ENCODE measurements at places on chromosomes 2 and 18.

GRCh38 chr18:39211461-39211860 lies 1645.9 kb upstream of the CELF4 start:
- no peak for DNase-seq

DNA sequence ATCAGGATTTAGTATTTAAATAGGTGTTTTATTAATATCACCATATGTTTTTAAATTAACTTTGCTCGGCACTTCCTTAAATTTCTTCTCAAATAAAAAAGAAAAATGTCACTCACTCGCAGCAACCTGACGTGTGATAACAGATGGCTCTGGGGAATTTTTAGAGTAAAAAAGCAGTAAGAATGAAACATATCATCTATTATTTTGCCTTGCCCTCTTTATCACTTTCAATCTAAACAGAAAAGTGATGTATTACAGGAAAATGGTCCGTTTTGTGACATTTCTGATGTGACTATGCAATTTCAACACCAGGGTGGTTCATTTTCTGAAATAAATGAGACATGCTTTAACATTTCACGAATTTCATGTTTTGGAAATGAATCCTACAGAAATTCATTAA lies 1368.0 kb upstream of the LRRTM1 start:
- no peak for DNase-seq

DNA sequence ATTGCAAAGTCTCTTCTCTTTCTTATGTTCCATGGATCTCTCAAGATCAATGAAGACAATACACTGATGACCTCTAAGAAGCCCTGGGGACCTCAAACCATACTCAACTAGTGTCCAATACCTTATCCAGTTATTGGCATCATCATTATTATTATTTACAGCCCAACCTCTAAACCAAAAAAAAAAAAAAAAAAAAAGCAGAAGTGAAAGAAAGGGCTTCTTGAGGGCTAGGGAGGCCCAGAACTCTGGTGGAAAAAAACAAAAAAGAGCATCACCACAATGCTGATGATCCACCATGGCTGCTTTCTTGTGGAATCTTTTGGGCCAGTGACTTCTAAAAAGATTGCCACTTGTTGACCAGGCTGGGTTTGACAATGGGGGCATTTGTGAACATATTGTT lies 324.9 kb downstream of the LPIN1 start:
- DNase-seq, result no peak

- no peak for DNase-seq
These were observed 45.6 kb downstream of the RNU4ATAC start for GRCh38 chr2:121576263-121576662.

DNA sequence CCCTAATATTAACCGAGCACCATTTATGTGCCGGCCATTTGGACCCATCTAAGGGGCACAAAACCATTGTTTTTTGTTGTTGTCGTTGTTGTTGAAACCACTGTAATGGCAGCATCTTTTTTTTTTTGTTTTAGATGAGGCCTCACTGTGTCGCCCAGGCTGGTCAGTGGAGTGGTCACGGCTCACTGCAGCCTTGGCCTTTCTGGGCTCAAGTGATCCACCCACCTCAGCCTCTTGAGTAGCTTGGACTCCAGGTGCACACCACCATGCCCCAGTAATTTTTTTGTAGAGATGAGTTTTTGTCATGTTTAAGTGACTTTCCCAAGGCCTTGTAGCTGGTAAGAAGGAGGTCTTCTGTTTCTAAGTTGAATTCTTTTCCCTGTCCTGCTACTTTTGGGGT lies 33.0 kb downstream of the ASAP2 start:
- no peak for DNase-seq

DNA sequence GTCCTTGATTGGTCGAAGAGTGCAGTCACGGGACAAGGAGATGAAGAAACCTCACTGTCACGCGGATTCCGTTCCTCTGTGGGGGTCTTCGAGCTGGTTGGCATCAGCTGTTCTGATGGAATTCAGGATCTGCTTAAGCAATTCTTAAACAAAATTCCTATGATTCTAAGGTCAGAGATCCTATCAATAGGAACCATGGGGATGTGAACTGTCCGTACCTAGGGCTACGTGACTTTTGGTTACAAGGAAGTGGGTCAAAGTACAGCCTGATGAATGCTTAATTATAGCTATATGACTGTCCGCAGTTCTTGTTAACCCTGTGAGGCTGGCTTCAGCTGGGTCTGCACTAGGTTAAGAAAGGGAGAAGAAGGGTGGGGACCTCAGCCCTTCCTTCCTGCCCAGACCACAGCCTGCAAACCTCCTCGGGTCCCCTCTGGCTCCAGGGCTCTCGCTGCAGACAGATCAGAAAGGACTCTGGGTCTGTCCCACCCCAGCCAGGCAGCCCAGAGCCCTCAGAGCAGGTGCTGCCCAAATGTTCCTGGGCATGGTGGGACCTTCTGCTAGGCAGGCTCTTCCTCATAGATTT lies 44.2 kb upstream of the TAF1B start:
- DNase-seq, result no peak

DNA sequence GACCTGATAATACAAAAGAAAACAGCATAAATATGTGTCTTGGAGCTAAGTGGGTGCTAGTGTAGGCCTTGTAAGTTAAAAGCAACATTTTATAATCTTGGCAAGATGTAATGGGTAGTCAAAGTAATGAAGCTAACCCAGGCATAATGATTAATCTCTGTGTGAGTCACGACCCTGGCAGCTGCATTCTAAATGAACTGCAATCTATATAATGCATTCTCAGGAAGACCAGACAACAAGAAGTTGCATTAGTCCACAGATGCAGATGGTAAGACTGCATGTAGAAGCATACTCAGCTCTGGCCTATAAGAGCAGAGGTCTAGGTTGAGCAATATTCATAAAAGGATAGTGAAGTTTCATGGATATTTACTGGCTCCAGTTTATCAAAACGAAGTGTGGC lies 85.6 kb upstream of the ETAA1 start:
- peak; percentile 60 for DNase-seq

GRCh38 chr2:120632796-120633646 lies 102.6 kb upstream of the GLI2 start:
- DNase-seq, result no peak

GRCh38 chr2:110969696-110970095 lies 151.0 kb upstream of the BCL2L11 start:
- no peak for DNase-seq

DNA sequence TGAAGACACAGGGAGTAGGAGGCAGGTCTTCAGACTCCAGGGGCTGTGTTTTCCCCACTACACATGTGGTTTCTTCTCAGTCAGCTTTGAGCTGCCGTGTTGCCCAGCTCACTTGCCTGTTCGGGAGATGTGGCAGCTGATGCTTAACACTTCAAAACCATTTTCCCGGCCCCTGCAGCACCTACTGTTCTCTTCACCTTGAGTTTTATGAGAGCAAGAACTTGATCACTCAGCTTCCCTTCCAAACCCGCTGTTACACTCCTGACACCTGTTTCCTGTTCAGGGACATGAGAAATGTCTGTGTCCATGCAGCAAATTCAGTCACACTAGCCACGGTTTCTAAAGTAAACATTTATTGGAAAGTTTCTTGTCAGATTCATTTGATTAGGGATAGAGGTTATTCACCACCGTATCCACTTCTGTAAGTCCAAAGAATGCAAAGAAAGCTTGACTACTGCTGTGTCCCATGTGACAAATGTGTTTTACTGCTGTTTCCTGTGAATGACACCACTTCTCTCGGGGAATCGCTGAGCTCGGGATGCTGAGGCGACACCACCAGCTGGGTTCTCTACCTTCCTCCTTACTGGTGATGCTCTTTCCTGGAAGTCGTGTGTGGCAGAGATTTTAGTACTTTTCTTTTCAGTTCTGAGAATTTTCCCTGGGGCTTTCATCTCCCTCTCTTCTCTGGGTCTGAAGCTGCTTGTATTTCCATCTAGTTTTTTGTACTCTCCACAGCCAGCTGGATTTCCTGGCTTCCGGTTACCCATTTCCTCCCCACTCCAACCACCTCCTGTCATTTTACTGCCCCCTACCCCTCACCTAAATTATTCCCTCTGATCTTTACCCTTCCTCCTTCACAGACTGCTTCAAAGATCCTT lies 91.7 kb downstream of the KLF7 start:
- no peak for DNase-seq

DNA sequence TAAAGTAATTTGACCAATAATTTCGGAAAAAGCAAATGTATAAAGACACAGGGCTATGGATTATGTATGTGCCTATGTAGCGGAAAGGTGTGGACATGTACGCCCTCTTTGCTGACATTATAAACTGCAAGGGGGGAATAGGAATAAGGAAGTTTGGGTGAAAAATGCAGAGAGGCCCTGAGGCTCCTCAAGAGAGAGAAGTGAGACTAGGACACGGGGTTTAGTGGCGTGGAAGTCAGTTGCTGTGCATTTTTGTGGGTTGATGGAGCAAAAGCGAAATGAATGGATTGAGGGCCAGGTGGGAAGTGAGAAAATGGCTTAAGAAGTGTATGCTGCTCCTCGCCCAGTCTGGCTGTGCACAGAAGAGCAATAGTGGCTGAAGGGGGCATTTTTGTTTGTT lies 96.2 kb upstream of the B3GNT7 start:
- DNase-seq, result no peak

- no peak for DNase-seq
These were observed 1.4 kb downstream of the FARP2 start for GRCh38 chr2:241357531-241357930.

- DNase-seq, result no peak
These were observed 278.2 kb downstream of the CALCRL start for GRCh38 chr2:187169864-187170263.

GRCh38 chr18:76349067-76349715 lies 145.9 kb downstream of the ZNF516 start:
- DNase-seq, result peak; percentile 10

GRCh38 chr2:78035804-78036203 lies 513.6 kb upstream of the LRRTM4 start:
- no peak for DNase-seq
